Fibroblast of upper back skin (primary cell): ENCODE measurements at places on chromosomes 7 and 10.
A peak's percentile ranks its signal among the peaks of the same experiment; 100 is the strongest.

DNA sequence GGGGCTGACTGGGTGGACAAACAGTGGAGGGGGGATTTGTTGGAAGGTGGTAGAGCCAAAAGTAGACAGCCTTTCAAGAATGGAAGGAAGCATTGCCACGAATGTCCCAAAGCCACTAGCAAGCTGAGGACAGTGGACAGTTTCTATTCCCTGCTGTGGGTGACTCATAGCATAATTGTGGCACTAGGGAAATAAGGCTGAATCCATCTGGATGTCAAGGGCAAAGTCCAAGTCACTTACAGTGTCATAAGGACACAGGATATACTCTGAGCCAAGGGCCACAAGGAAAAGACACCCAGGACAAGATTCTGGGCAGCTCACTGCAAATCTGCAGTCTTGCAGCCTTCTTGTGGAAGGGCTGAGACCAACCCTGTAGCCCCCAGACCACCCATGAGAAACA, 79.7 kb downstream of the FRMPD2 start:
- no peak for DNase-seq

DNA sequence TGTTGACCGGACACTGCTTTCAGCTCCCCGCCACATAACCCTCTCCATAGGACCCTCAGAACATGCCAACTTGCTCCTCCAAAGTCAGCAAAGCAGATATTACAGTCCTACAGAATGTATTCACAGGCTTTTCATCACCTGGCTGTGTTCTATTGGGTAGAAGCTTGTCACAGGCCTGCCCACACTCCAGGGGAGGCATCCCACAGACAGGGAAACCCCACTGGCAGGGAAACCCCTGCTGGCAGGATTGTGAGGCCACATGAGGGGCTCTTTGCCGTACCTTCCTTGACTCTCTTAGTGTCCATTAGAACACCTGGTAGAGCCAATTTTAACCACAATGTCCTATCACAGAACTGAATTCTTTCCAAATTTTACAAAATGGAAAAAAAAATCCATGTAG, 344.2 kb upstream of the MGMT start:
- no peak for DNase-seq

DNA sequence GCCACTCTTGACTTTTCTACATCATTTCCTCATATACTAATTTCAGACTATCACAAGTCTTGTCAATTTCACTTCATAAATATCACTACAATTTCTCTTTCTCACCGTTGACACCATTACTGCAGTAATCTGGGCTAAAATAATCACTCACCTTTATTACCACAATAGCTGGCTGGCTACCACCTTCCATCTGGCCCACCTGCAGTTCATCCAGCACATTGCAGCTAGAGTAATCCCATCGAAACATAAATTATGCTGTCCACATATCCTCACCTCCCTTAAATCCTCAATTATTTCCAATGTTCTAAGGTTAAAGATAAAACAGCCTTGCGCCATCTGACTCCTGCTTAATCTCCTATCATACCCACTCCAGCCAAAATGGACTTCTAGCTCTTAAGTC, 16.0 kb downstream of the DGKB start:
- DNase-seq = no peak

DNA sequence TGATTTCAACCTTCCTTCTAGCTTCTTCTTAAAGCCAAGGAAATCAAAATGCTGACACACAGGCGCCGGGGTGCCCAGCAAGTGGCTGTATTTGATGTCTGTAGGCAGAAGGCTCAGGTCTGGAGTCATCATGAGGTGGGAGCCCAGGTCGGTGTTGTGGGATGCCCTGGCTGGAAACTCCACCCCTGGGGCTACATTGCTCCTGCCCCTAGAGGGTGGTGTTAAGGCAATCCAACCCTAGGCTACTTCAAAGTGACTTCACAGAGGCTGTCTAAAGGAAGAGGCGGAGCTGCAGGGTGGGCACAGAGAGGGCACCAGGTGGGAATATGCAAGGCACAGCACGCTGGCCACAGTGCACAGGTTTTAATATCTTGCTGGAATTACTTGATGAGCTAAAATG, 200.9 kb downstream of the ADAM12 start:
- no peak for DNase-seq

GRCh38 chr10:77622889-77623291, 14.7 kb downstream of the KCNMA1 start:
- no peak for DNase-seq

GRCh38 chr10:88657901-88658300, 6.3 kb upstream of the LIPF start:
- DNase-seq = peak; percentile 48

GRCh38 chr7:80440883-80441282, 71.0 kb downstream of the GNAT3 start:
- peak; percentile 57 for DNase-seq

DNA sequence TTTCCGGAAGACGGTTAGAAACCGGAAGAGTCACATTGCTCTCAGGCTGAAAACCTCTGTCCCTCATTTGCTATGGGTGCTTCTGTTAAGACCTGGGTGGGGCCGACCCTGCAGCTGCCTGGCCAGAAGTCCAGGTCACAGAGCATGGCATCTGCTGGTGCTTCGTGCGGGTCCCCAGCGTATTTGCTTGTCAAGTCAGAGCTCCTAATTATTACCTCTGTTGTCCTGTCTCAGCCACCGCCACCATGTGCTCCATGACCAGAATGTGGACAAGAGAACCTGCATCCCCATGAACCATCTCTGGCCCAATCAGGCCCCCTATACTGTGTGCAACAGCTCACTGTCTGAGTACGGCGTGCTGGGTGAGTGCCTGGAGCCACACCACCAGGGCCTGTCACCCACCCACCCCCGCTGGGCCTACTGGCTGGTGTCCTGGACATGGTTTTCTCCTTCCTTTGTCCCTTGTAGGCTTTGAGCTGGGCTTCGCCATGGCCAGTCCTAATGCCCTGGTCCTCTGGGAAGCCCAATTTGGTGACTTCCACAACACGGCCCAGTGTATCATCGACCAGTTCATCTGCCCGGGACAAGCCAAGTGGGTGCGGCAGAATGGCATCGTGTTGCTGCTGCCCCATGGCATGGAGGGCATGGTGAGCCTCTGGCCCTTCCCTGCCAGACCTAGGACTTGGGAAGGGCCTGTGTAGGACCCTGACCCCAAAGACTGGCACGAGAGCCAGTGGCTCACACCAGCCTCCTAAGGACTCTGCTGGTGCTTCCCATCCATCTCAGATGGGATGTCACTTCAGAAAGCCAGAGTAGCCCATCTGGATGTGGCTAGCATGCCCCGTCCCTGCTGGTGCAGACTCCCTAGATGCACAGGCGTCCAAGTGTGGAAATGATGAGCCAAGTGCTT, 51.3 kb upstream of the ZMIZ2 start:
- no peak for DNase-seq

GRCh38 chr10:95618101-95618500, 38.4 kb downstream of the ALDH18A1 start:
- no peak for DNase-seq

- DNase-seq = no peak
These were observed 53.5 kb downstream of the RAMP3 start for GRCh38 chr7:45211066-45211465.

GRCh38 chr10:49092477-49092876, 22.8 kb downstream of the VSTM4 start:
- no peak for DNase-seq

- no peak for DNase-seq
These were observed 80.1 kb upstream of the EMX2 start for GRCh38 chr10:117462424-117462792.

GRCh38 chr10:37952926-37953325, 23.5 kb downstream of the ZNF25 start:
- peak; percentile 17 for DNase-seq

GRCh38 chr10:125129076-125129458, 31.3 kb downstream of the CTBP2 start:
- no peak for DNase-seq
